Activated gamma-delta T cell (primary cell): ENCODE measurements at places on chromosomes 1 and 21.

DNA sequence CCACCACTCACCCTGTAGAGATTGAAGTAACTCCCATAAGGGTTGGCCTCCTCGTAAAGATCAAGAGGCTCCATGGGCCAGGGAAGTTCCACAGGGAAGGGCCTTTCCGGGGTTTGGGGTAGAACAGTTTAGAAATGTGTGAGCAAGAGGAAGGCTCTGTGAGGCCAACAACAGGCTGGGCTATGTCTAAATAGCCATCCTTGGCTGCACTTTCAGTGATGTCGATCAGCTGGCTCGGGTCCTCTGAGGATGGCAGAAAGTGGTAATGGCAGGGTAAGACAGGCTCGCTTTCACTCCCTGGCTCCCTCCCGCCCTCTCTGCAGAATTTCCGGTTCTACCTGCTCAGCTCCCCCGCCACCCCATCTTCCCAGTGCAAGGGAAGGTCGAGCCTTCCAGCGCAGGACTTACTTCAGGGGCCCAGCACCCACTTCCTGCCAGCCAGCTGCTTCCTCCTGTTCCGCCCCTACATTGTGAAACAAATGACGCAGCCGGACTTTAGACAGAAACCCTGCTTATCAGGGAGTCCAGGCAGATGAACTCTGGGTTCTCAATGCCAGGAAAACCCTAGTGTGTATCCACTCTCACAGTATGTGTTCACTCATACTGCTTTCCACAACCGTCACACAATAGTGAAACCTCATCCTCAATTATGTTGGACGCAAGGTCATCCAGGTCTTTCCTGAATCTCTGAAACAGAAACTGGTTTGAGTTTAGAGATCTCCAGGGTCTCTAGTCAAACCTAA, 7.3 kb downstream of the F11R start:
- no peak for DNase-seq

- DNase-seq: no peak
Observed at GRCh38 chr1:223531742-223532341, 133.7 kb downstream of the CAPN8 start.

DNA sequence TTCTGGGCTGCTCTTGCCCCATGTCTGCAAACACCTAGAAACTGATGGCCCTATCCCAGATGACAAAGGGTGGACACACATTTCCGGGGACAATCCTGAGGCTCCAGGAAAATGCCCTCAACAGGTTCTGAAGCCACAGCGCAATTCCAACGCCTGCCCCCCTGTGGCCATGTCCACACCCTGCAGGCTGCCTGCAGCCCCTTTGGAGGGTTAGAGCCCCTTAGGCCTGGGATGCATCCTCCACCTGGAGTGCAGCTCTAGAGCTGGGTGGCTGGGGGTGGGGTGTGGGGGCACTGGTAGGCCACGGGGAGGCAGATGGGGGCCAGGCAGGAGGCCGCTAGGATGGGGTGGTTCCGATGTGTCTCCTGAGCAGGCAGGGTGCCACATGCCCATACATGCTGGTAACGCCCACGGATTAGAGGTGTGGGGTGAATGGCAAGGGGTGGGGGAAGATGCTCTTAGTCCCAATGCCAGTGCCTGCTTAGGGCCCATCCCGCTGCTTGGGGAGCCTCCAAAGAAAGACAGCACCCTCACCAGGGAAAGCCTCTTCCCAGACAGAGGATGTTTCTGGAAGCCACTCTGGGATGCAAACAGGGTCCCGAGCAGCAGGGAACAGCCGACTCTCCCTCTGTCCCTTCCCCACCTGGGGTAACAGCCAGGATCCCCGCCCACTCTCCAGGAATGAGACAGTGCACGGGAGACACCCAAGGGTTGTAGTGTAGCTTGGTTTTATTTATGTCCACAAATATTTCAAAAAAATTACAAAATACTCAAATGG, 34.0 kb downstream of the SLC45A1 start:
- DNase-seq: no peak

DNA sequence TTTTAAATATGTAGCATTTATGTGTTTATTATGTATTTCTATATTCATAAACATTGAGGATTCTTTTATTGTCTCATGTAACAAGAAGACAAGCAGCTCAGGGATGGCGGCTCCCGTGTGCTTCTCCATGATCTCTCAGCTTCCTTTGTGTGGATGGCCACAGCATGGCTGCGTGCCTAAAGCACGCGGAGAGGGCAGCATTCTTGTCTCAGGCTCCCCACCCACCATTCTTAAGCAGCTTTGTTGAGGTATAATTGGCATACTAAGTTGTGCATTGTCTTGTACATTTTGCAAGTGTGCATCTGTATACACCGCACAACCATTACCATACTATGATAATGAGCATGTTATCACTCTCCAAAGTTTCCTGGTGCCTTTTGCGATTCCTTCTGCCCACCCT, 81.6 kb downstream of the CAMTA1 start:
- DNase-seq: no peak

- no peak for DNase-seq
Observed at GRCh38 chr1:185338719-185339622, 21.9 kb upstream of the IVNS1ABP start.

- no peak for DNase-seq
Observed at GRCh38 chr1:101929343-101929742, 67.4 kb downstream of the OLFM3 start.

DNA sequence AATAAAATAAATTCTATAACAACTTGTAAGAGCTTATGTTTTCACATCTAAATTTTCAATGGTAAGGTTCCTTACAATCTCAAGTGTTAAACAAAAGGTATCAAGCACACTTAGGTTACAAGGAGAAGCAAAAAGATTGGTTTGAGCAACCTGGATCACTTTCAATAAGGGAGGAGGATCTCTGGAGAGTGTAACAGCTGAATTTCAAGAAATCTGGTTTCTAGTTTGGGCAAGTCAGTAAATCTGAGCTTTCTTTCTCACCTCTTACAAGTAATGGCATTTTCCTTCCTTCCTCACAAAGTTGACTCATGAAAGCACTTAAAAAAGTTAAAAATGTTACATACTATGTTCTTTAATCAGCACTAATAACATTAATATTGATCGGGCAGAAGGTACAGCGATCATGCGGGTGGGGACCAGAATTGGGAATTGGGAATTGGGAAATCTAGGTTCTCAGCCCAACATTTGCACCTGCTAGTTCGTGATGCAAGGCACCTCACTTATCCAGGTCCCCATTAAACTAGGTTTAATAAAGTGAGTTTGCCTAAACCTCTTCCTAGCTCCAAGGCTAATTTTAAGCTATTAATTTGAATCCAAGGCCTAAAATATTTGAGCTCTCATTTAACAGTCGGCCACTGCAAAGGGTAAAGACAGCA, 3.1 kb downstream of the NUCKS1 start:
- no peak for DNase-seq

- DNase-seq: no peak
Observed at GRCh38 chr1:74522148-74522547, 9.7 kb upstream of the LRRC53 start.

DNA sequence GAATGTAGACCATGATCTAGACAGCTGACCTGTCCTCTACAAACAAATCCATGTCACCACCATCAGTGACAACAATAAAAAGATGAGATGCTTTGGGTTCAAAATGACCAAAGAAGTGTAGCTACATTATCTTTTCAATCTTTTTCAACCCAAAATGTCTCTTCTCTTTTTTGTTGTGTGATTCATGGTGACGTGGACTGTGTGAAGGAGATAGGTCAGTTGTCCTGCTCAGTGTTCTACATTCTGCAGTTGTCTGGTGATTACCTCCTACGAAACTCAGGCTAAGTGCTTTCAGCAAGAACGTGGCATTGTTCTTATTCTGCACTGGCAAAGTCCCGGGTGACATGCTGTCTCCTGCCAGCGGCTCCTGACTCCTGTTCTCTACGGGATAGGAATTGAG, 73.1 kb downstream of the PRKAB2 start:
- DNase-seq: no peak

- DNase-seq: no peak
Observed at GRCh38 chr1:235821361-235821981, 45.2 kb downstream of the LYST start.

DNA sequence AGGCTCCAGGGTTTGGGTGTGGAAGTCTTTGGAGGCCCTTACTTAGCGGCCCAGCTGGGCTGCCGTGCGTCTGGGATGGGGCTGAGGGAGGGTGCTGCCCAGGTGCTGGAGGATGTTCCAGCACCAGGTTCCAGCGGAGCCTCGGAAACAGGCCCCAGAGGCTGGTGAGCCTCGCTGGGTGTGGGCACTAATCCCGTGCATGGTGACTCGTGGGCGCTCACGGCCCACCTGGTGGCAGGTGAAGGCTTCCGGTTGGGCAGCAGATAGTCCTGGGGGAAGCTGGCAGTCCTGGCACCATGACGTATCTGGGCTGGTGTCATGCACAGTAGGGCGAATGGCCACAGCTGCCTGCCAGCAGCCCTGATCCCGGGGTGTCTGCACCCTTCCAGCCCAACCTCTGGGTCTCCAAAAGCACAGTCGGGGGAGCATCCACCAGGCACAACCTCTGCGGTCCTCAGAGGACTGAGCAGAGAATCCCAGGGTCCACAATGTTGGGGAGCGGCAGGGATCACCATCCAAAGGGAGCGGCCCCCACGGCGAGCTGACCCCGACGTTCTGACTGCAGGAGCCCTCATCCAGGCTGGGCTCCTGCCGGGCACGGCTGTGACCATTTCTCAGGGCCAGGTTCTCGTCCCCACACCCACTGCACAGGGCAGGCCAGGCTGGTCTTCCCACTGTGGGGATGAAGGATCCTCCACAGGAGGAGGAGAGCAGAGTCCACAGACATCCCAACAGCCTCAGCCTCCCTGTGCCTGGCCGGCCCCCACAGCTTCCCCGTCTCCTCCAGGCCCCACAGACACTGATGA, 25.3 kb downstream of the FTCD start:
- no peak for DNase-seq

GRCh38 chr1:2943686-2944260, 77.5 kb upstream of the ACTRT2 start:
- DNase-seq: no peak

DNA sequence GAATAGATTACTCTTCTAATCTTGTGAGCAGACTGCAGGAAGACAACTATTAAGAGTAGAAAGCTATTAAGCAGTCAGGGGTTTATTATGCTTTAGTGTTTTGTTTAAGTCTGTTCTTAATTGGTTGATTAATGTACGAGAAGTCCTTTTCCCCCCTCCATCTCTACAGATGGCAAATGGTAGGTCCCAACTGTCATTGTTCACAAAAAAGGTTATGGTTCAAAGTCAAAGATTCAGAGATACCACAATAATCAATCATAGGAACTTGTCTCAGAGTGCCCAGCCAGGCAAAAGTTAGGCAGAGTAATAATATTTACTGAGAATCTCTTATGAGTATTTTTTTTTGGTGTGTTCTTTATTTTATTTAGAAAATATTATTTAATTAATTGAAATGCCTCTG, 26.8 kb downstream of the NFIA start:
- no peak for DNase-seq
